Activated T-cell treated with anti-CD3 and anti-CD28 coated beads for 4 hours (primary cell): ENCODE measurements at places on chromosomes 11 and 22.

GRCh38 chr11:118436639-118437207 is 431 bp downstream of the KMT2A start:
- peak; percentile 14 for DNase-seq

GRCh38 chr11:8020244-8020597 is 33.1 kb downstream of the EIF3F start:
- no peak for DNase-seq

DNA sequence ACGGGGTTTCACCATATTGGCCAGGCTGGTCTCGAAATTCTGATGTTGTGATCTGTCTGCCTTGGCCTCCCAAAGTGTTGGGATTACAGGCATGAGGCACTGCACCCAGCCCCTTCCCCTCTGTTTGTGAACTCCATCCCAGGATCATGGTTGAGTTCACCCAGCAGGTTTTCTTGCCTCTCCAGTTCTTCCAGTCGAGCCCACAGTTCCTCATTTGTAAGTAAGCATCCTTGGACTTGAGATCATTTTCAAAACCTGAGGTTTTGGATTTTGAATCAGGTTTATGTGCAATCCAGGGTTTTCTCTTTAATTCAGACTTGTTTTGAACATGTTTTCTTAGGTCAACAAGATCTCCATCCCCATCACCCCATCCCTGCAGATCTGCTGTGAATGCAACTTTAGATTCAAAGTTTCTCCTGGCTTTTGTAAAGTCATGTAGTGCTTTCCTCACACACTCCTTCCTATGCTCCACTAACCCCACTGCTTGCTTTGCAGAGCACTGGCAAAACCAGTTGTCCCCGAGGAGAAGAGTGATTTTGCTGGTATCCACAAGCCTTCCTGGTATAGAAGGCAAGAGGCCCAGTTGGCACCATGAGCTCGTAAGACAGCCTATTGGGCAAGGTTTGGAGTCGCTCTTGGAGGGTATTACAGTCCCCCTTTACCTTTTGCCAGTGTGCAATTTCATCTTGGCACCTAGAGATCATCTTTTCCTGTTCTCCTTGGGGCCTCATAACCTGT is 14.7 kb upstream of the VPREB1 start:
- DNase-seq, result no peak

DNA sequence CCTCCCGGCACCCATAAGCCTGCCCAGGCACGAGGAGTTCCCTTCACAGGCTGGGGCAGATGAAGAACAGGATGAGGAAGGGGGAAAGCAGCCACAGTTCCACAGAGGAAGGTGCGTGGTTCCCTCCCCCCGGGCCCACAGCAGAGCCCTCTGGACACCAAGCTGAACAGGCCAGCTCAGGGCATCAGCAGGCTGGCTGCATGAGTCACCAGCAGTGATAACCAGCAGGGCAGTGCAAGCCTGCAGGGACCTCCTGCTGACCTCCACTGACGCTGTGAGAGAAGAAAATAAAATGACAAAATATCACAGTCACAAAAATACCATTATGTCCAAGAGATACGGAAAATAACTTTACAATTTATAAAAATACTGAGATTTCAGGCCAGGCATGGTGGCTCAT is 11.5 kb downstream of the RTL6 start:
- no peak for DNase-seq

- no peak for DNase-seq
These were observed 452.4 kb upstream of the DDI1 start for GRCh38 chr11:103584021-103584420.
